ENCODE measurements at places on chromosomes 12 and 14.

- no peak for DNase-seq
These were observed 2.2 kb downstream of the ZDHHC17 start for GRCh38 chr12:76766161-76766560.

DNA sequence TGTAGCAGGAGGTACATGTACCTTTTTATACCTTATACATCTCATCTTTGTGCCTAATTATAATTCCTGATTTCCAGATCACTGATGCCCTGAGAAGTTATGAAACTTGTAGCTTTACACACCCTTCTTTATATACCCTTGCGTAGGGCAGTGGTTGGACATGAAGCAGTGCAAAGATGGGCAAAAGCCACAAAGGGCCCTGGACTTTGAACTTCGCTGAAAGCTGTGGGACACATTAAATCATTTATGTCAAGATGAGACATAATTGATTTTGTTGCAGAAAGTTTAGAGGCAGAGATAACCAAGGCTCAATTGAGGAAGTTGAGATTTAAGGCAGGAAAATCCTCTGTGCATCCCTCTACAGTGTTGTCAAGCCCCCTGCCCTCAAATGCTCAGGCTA lies 170.0 kb downstream of the SLC2A13 start:
- DNase-seq: no peak

GRCh38 chr14:99254328-99255009 lies 17.5 kb downstream of the BCL11B start:
- no peak for DNase-seq

GRCh38 chr12:132632521-132633228 lies 14.1 kb downstream of the P2RX2 start:
- no peak for DNase-seq

DNA sequence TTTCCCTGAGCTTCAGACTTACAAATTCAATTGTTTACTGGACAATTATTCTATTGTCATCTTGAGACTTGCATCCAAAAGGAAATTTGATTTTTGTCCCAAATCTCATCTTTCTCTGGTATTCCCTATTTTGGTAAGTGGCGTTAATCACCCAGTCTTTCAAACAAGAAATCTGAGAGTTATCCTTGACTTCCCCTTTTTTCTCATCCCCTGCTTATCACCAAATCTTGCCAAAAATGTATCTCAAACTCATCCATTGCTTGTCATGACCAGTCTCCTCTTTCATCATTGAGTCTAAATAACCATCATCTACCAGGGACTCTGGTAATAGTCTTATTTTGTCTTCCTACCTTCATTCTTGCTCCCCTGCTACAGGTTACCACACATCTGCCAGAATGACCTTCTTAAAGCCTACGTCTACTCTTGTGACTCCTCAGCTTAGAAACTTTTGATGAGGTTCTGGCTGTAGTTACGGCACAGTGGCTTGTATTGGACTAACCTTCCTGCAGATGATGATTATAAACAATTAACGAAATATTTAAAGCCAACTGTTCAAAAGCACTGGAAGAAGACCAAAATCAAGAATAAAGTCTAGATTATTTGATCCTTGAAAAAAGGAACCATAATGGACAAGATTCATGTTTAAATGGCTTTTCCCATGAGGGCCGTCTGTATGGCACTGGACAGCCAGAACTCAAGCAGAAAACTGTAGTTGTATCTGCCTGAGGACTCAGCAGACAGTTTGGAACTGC lies 9.0 kb upstream of the ANO2 start:
- DNase-seq: no peak

GRCh38 chr14:34478261-34478660 lies 16.2 kb upstream of the SPTSSA start:
- no peak for DNase-seq

DNA sequence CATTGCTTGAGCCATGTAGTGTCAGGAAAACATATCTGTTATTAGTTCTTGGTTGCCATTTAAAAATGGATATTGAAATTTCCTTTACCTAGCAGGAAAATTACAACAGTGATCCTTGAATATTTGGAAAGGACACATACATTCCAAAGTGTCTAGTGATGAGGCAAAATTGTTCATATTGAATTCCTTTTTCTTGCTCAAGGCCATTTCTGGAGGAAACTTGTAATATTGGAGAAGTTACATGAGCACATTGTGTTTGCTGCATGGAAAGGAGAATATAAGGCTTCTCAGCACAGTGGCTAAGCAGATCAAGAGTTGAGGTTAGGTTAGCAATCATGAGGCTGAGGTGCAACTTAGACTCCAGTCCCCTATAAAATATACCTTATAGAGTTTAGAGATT lies 121.9 kb downstream of the PDE3A start:
- no peak for DNase-seq

GRCh38 chr12:30985814-30986452 lies 59.4 kb downstream of the TSPAN11 start:
- DNase-seq: no peak

DNA sequence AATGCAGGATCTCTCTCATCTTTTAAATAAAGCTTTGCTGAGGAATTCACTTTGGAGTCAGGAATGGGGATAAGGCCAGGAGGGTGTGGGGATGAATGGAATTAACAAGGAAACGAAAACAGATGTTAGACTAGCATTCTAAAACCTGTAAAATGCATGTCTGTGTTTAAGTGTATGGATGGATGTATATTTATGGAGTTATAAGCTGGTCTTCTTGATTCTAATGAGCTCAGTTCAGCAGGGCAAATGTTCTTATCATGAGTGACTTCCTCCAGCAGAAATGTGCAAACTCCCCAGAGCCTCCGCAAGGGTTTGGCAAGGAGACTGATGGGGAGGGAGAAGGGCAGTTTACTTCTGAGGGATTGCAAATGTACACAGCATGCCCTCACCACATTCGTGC lies 149.1 kb downstream of the NTF3 start:
- DNase-seq: no peak

DNA sequence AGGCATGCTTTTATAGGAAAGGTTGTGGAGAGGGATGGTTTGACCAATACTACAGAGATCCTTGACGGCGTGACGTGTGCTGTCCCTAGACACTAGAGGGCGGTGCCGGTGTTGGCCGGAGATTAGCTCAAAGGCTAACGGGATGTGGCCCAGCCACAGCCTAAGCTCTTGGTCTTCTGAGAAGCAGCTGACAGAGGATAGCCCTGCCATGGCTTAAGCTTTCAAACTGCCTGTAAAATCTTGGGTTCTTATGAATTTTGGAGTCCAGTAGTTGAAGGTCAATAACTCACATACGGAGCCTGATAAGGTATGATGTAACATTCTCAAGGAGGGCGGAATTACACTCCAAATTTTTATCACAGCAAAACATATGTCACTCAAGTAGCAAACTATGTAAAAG lies 515.7 kb upstream of the ATXN7L3B start:
- peak; percentile 10 for DNase-seq

DNA sequence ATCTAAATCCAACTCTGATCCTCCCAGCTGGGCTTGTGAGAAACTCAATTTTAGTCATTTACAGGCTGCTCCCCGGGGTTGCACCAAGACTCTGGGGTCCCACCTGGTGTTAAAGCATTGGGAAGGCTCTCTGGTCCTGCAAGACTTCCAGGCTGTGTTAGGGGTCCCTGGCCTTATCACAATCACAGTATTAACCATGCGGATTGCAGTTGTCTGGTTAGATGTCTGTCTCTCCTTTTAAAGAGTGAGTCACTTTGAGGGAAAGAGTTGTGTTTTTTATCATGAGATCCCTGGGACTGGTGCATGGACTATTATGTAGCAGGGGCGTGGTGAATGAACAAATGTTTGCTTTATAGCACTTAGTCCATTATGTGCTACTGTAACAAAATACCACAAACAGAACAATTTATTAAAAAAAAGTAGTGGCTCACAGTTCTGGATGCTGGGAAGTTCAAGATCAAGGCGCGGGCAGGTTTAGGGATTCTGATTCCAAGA lies 531.4 kb downstream of the FUT8 start:
- DNase-seq: no peak

DNA sequence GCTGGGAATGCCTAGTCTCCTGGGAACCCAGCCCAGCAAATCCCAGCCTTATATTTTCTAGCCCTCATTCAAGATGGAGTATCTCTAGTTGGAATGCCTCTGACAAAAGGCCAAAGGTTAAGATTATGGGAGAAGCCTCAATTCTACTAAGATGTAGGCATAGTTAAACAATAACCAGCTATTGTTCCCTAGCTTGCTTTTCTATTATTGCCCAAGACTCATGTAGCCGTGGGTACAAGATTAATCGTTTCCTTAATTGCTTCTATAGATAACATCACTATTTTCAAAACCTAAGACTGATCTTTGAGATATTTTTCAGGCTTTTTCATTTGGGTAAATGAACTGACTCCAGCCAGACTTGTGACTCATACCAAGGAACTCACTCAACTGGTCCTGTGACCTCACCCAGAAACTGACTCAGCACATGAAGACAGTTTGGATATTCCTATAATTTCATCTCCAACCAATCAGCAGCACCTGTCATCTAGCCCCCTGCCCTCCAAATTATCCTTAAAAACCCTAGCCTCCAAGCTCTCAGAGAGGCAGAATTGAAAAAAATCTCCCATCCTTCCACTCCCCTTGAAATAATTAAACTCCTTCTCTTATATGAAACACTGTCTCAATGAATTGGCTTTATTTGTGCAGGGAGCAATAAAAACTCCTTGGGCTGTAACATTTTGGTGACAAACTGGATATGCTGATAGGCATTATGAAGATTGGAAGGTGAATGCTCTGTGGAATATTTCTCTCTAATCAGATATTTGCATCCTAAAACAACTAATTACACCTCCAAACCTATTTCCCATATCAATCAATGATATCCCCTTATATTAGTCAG lies 589.0 kb downstream of the C12orf50 start:
- DNase-seq: no peak

DNA sequence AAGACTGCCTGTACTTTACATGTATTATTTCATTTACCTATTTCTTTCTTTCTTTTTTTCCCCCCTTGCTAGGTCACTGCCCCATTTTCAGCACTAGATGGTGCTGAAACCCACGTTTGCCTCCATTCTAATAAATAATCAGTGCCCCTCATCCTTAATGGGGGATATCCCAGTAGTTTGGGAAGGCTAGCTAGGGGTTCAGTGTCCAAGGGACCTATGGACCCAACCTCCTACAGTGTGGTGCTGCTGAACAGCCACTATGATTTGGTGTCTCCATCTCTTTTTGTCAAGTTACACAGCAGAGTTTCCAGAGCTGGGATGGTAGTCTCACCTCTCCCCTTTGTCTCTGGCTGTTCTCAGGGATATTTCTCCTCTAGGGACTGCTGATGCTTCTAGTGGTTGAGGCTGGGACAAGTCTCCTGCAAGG lies 6.5 kb upstream of the HCFC2 start:
- no peak for DNase-seq

- no peak for DNase-seq
These were observed 17.6 kb upstream of the CHST11 start for GRCh38 chr12:104439137-104439536.

DNA sequence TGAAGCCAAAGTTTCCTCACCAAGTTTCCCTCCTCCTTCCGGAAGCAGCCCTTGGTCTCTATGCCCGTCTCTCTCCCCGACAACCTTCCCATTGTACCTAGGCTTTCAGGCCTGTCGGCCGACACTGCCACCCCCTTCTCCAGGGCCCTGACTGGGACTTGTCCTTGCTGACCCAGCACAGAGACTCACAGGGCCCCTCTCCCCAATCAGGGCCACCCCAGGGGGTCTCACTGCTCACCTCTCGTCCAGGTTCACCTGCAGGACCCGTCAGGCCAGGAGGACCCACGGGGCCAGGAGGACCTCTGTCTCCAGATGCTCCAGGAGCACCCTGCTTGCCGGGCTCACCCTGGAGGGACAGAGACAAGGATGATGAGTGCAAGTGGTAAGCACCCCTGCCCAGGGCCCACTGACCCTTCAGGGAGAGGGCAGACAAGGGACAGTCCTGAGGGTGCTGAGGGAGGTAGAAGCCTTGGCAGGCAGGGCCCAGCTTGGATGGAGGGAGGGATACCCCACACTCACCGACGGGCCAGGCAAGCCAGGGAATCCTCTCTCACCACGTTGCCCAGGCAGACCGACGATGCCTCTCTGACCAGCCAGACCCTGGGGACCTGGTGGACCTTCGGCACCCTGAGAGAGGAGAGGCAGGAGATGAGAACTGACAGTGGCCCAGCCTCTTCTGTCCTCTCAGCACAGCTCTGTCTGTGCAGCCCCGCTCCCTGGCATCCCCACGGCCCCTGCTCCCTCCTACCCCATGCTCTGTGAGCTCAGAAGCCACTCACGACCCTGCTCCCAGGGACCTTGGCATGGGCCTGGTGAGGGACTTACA lies 14.6 kb downstream of the TMEM106C start:
- no peak for DNase-seq

DNA sequence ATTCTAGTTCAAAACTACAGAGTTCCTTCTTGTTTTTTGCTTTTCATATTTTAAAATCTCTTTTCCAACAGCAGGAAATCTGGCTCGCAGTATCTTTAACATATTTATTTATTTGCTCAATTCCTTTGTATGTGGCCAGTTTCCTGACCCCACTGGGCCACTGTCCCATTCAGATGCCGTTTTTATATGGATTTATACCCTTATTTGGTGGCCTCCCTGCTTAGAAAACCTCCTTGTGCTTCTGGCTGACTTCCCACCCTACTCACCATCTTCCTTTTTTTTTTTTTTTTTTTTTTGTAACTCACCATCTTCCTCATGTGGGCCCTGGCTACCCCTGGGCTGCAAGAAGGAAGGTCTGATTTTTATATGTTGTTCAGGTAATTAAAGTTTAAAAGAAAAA lies 53.9 kb downstream of the TTLL5 start:
- DNase-seq: no peak
